Activated gamma-delta T cell treated with Interleukin-2 at 50 U/mL for 16 hours (primary cell): ENCODE measurements at places on chromosomes 7 and 10.
A peak's percentile ranks its signal among the peaks of the same experiment; 100 is the strongest.

DNA sequence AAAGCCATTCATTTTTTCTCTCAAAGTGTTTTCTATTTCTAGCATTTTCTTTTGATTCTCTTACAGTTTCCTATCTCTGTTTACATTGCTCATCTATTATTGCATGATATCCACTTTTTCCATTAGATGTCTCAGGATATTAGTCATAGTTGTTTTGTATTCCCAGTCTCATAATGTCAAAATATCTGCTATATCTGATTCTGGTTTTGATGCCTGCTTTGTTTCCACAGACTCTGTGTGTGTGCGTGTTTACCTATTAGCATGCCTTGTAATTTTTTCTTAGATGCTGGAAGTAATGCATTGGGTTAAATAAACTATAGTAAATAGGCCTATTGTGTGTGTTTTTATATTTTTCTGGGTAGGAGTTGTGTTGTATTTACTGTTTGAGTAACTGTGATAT, 1126.3 kb downstream of the SORCS1 start:
- no peak for DNase-seq

- no peak for DNase-seq
Observed at GRCh38 chr7:45324683-45325237, 167.2 kb downstream of the RAMP3 start.

GRCh38 chr10:131204406-131205152, 106.9 kb downstream of the TCERG1L start:
- no peak for DNase-seq

DNA sequence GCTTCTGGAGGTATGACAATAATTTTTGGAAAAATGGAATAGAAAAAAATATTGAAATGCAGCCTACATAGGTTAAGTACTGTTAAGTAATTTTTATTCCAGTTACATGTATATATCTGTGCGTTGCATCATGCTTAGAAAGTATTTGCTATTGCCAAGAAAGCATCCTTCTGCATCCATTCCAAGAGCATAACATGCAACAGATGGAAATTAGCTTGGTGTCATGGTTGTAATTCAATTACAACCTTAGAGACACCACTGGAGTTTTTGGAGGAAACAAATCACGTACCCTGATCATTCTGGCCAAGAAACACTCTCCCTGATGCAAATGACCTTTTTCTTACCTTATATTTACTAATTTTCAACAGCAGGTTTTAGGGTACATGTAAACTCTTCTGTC, 1.7 kb downstream of the AKR1B1 start:
- no peak for DNase-seq

DNA sequence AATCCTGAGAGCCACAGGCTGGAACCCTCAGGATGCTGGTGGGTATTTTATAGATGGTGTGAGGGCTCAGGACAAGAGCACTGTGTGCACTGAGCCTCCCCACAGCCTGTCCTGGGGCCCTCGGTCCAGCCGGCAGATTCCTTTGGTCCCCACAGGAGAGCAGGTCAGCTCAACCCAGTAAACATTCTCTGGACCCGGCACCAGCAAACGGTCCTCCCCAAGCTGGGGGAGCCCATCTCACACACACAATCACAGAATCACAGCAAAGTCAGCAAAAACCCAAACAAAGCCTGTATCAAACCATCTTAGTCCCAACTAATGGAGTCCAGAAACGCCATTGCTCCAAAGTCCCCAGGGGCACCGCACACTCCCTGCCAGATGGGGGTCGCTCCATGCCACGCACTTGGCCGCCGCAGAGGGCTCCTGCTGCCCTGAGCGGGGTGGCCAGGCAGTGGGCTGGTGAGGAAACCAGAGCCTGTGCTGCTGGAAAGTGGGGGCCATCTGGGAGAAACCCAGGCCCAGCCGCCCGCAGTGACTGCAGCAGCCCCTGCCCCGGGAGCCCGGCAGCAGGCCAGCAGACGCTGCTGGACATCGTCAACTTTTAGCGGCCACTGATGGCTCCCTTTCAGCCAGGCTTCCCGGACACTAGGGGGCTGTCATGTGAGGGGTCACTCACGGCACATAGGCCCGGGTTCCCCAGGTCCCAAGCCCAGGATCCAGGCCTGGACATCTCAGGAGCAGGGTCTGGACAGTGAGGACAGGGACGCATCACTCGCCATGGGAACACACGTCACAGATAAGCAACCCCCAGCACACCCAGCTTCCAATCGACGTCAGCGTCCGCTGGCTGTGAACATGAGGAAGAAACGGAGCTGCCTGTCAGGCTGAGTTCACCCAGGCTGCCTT, 52.6 kb downstream of the DPYSL4 start:
- DNase-seq = no peak

DNA sequence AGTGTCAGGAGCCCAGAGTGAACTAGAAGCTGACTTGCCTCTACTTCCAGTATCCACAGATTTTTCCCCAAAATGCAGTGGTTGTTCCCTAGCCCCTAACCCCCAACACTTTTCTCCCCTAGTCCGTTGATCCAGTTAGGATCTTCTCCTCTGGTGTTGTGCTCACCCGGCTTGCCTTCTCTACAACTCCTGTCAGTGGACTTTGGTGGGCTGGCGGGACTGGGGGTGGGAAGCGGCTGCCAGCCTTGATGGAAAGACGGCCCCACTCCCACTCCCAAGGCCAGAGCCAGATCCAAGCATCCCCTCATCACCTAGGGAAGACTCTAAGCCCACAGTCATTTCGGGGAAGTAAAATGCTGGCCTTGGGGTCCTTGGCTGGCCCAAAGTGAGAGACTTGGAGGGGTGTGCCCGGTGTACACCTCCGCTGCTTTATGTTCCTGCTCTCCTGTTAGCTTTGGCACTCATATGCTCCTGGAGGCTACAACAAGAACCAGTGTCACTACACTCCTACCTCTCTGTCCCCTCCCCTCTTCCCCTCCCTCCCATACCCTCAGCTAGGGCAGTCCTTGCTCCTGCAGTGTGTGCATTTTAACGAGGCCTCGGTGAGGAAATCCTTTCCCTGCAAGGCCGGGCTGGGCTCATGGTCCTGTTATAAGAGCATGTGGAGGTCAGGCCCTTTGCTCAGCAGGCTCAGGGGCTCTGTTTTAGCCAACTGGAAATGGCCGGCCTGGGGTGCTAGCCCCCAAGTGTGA, 930 bp upstream of the HOXA10 start:
- DNase-seq = no peak

- DNase-seq = no peak
Observed at GRCh38 chr7:82388138-82388537, 55.4 kb downstream of the CACNA2D1 start.

GRCh38 chr10:98041352-98042043, 11.1 kb upstream of the CRTAC1 start:
- peak; percentile 29 for DNase-seq

GRCh38 chr7:112670193-112670592, 120.0 kb downstream of the TMEM168 start:
- DNase-seq = no peak

DNA sequence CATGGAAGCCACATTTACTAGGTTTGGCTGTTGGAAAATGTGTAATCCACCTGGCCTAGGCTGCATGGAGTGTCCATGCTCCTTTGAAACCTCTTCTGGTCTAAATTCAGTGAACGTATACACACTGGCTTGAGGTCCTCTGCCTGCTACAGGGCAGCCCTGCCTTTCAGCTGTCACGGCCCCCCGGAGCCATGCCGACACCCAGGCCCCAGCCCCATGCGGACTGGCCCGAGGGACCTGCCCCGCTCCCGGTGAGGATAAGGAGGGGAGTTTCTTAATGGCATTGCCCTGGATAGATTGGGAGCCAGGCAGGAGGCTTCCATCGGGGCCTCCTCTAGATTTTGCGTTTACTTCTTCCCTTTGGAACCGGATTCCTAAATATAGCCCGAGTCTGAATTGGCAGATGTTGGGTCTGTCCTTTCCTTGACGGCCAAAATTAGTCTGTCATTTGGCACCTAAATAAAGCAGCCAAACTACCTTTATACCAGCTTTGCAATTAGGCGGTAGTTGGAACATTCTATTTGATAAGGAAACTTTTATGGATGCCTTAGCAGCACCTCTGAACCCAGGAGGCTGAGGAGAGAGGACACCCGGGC, 72.1 kb upstream of the SH2B2 start:
- no peak for DNase-seq

DNA sequence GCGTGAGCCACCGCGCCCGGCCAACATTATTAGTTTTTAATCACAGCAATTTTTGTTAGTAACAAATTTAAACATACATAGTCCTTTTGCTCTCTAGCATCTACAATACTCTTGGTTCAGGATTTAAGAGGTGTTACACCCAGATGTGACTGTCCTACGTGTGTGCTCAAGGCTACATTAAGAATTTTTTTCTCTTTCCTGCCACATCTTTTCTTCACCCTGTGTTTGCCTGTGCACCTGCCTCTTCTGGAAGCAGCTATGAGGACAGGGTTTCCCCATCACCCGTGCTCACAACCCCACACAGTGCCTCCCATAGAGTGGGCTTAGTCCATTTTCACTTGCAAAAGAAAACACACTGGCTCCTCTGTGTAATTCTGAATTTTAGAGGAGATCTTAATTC, 186.7 kb upstream of the KLF6 start:
- DNase-seq = no peak

GRCh38 chr7:96076350-96076707, 245.6 kb downstream of the SLC25A13 start:
- DNase-seq = no peak

GRCh38 chr7:96657347-96658021, 52.2 kb downstream of the SEM1 start:
- DNase-seq = no peak

- DNase-seq = no peak
Observed at GRCh38 chr7:39666562-39666961, 43.2 kb downstream of the RALA start.

- DNase-seq = no peak
Observed at GRCh38 chr7:156024201-156024600, 211.9 kb upstream of the SHH start.

DNA sequence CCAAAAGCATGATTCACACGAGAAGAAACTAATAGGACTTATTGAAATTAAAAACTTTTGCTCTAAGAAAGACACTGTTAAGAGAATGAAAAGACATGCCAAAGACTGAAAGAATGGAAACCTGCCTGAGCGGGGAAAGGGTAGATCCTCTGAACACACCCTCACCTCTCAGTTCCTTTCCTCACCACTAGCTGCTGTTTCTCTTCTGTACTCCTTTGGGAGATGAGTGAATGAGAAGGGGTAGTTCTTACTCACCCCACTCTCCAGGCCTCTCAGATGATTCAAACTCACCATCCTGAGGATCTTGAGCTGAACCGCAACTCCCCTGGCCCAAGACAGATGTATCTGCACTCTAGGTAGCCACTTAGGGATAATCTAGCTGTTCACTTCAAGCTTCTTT, 41.9 kb downstream of the IQUB start:
- no peak for DNase-seq

- no peak for DNase-seq
Observed at GRCh38 chr10:7635408-7636125, 31.2 kb downstream of the ITIH5 start.

DNA sequence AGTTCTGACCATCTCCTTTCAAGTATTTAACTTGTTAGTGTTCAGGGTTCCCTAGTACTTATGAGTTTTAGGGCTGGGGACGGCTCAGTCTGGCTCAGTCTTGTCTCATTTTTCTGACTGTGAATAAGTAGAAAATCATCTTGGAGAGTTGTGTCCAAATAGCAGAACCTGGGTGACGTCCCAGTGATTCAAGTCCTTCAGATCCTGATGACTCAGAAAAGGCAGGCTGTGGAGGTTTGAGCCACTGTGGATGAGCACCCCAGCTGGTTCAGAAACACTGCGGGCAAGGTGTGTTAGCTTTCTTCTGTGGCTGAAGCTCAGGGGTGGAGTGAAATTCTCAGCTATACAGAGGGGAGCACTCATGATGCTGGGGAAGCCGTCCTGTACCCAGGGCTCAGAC, 154.4 kb upstream of the NPY start:
- DNase-seq = no peak

DNA sequence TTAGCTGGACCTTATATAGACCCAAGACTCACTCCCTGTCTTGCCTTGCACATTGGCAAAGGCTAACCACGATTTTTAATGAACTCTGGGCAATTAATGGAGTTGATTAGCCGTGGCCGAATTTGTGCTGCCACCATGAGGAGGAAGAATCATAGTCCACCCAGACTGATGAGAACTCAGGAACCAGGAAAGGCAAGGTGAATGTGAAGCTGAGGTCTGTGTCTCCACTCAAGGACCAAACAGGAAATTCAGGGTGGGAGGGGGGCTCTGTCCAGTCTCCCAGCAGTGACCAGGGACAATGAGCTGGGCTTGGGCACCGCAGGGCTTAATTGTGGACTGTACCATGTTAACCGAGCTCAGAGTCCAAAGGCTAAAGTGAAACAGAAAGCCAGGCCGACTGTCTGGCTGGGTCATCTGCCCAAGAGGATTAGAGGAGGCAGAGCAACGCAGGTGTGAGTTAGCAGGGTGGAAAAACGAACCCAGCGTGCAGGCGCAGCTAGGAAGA, 127.0 kb upstream of the JCAD start:
- no peak for DNase-seq

- DNase-seq = no peak
Observed at GRCh38 chr7:151850491-151851124, 26.3 kb downstream of the PRKAG2 start.

DNA sequence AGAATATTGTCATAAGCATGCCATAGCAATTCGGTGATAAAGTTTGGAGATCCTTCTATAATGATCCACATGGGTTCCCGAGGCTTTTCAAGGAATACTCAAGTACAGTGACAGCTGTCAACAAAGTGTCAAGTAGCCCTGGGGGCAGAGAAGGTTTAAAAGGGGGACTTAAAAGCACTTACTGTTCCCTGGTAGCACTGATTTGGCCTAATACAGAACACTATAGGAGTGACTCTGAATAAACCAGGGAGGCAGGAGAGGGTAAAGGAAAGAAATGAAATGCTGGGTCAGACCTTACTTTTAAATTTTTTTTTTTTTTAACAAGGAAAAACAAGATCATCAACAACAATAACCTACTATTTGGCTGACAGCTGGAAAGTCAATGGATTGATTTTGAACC, 20.1 kb downstream of the CHCHD3 start:
- DNase-seq = no peak

DNA sequence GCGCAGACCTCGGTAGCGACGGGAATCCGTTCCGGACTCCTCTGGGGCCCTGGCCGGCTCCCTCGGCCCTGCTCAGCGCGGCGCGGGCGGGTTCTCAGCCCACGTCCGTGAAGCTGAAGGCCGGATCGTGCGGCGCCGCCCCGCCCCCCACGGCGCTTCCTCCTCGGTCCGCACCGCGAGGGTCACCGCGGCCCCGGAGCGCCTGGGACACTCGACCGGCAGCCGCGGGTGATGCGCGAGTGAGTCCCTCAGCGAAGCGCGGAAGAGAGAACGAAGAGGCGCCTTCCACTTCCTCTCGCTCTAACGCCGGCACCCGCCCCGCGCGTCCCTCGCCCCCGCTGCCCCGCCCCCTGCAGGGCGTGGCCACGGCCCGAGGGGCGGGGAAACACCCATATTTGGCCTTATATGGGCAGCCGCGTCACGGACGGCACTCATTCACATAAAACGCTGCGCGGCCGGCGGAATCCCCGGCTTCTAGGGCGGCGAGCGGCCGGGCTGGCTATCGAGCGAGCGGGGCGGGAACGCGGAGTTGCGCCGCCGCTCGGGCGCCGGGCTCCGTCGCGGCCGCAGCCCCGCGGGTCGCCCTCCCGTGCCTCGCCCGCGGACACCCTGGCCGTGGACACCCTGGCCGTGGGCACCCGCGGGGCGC, at the start of gene DUSP5:
Gene DUSP5, plus strand, starts transcription at position 470 of the 649 bp plus-strand sequence. CDS start 215 bp downstream, outside the sequence.
- DNase-seq = peak; percentile 93
